ENCODE measurements at places on chromosomes 3 and 15.

GRCh38 chr15:58332676-58333400 is 99.0 kb upstream of the LIPC start:
- no peak for DNase-seq

DNA sequence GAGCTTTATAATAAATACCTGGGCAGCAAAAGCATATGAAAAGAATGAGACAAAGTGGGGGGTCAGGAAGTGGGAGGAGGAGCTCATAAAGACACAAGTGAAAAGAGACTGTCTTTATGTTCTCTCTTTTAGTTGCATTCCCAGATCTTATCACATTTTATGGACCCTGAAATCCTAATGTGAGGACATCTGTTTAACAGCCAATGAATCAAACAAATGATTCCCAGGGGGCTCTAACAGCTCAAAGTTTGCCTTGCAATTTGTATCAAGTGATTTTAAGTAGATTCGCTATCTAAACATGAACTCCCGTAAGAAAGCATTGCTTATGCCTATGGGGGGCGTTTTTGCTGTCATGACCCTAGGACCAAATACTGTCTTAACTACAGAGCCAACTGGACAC is 332.3 kb upstream of the CNTN4 start:
- DNase-seq = peak; percentile 77

- DNase-seq = no peak
These were observed 185.2 kb downstream of the SHOX2 start for GRCh38 chr3:157920822-157921700.

GRCh38 chr3:6739288-6739687 is 121.6 kb upstream of the GRM7 start:
- no peak for DNase-seq

DNA sequence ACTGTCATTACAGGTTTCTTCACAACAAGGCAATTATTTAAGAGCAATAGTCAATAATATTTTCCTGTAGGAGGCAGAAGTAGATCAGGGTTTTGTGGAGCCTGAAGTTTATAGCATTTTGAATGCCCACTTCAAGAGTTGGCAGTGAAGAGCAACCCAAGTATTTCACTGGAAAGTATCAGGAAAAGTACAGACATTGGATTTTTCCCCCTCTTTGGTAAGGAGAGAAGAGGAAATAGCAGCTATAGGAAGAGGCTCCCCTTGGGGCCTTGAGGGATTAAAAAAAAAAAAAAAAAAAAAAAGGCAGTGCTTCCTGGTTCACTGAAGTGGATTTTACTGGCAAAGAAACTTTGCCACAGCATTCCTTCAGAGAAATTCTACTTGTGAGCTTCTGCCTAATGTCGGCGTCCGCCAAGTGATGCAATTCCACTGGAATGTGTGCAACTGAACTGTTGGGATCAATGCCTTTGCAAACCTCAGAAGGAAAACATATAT is 5.7 kb upstream of the CNTN6 start:
- peak; percentile 80 for DNase-seq

DNA sequence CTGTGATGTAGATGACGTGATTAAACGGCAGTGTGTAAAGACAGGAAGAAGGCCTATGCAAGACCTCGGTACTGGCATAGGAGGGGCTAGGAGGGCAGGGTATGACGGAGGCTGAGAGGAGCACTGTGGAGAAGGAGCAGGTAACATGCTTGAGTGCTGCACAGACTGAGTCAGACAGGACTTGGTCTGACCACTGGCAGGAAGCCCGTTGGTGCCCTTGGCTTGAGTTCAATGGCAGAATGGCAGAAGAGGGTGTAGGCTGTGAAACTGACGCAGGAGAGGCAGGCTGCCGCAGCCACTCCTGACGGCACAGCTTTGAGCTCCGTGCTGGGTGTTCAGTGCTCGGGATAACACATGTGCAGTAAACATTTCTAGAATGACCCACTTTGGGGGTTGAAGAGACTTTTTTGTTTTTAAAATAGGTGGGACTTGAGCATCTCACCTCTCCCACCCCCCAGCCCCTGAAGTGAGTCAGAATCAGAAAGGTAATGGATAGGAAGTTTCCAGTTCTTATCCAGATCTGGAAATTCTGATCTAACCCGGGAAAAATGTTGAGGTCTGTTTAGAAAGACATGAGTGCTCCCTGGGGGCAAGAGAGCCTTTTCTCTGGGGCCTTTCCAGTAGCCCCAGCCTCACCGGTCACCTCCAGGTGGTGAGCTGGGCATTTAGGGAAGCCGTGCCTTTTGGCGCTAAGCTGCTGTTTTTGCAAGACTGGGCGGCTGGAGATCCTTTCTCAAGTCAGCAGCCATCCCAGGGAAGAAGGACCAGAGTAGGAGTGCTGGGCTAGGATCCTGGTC is 126.4 kb downstream of the RPLP1 start:
- no peak for DNase-seq

GRCh38 chr15:23642413-23643044 is 5.1 kb downstream of the MAGEL2 start:
- DNase-seq = no peak

- no peak for DNase-seq
These were observed 48.2 kb upstream of the STAC start for GRCh38 chr3:36332139-36332538.

DNA sequence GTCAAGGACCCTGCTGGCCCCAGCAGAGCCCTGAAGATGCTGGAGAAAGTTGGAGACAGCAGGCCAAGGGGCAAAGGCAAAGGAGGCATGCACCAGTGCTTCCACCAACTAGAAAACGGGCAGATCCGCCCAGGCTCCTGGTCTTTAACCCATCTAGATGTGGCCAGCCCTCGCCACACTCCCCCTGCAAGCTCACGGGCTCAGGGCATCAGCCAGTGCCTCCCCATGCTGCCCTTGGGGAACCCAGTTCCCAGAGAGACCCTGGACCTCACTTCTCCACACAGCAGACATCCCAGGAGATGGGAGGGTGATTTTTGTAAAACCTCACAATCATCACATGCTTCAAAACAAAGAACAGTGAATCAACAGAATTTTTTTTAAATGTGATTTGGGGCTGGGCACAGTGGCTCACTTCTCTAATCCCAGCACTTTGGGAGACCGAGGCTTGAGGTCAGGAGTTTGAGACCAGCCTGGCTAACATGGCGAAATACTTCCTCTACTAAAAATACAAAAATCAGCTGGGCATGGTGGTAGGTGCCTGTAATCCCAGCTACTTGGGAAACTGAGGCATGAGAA is 24.5 kb downstream of the CYFIP1 start:
- DNase-seq = no peak

GRCh38 chr3:26312816-26313215 is 309.8 kb upstream of the LRRC3B start:
- no peak for DNase-seq

- no peak for DNase-seq
These were observed 1.7 kb upstream of the PSTPIP1 start for GRCh38 chr15:76993114-76993725.

DNA sequence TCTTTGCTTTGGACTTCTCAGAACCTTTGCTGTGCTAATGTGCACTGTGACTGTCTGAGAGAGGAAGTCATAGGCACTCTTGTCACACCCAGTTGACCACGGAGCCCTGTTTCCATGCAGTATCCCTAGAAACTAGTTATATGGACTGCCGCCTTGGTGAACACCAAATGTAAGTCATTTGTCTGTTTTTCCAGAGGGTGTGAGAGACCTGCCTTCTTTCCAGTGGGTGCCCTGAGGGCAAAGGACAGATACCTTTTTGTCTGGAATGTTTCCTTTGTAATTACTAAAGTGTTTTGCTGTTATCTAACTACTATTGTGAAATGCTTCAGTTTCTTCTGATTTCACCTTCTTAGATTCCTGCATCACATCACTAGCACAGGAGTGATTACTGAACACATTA is 91.8 kb downstream of the LARS2 start:
- no peak for DNase-seq

- DNase-seq = no peak
These were observed 1346.1 kb upstream of the EPHA6 start for GRCh38 chr3:95468331-95468730.

GRCh38 chr3:194269610-194270145 is 81.5 kb downstream of the CPN2 start:
- no peak for DNase-seq

GRCh38 chr3:180590396-180590795 is 11.6 kb upstream of the TTC14 start:
- no peak for DNase-seq

- no peak for DNase-seq
These were observed 420.1 kb upstream of the MCTP2 start for GRCh38 chr15:93811305-93811704.

GRCh38 chr15:56736308-56736707 is 3.0 kb upstream of the ZNF280D start:
- DNase-seq = no peak

GRCh38 chr3:30638685-30639412 is 32.4 kb downstream of the TGFBR2 start:
- no peak for DNase-seq

DNA sequence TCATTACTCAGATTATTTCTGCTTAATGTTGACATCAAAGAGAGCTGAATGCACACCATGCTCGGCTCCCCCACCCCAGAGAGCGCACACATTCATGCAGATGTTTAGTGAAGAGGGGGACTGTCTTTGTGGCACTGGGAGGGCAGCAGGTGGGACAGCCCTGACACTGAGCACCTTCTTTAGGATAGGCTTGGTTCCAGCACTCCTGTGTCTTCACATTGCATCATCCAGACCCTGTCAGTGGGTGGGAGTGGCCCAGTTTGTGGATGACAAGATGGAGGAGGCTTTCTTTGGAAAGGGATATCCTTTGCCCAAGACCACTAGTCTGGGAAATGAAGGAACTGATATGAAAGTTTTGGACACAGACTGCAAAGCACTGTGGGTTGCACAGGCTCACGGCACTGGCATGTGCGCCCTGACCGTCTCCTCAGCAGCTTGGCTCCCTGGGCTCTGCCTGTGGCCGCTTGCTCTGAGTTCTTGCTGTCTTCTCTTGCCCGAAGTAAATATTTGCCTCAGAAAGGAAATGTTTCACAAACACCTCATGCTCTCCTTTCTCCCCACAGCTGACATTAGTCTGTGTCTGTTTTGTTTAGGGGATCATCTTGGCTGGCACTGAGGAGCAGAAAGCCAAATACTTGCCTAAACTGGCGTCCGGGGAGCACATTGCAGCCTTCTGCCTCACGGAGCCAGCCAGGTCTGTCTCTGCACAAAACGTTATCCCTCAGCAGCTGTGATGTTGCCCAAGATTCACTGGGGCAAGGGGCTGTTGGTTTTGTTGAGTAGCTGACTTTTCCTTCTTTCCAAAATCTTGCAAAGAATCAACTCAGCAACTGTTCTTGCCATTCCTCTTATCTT is 16.6 kb downstream of the ACAD9 start:
- no peak for DNase-seq

- no peak for DNase-seq
These were observed 18.8 kb downstream of the PPP1R2 start for GRCh38 chr3:195524171-195524896.

DNA sequence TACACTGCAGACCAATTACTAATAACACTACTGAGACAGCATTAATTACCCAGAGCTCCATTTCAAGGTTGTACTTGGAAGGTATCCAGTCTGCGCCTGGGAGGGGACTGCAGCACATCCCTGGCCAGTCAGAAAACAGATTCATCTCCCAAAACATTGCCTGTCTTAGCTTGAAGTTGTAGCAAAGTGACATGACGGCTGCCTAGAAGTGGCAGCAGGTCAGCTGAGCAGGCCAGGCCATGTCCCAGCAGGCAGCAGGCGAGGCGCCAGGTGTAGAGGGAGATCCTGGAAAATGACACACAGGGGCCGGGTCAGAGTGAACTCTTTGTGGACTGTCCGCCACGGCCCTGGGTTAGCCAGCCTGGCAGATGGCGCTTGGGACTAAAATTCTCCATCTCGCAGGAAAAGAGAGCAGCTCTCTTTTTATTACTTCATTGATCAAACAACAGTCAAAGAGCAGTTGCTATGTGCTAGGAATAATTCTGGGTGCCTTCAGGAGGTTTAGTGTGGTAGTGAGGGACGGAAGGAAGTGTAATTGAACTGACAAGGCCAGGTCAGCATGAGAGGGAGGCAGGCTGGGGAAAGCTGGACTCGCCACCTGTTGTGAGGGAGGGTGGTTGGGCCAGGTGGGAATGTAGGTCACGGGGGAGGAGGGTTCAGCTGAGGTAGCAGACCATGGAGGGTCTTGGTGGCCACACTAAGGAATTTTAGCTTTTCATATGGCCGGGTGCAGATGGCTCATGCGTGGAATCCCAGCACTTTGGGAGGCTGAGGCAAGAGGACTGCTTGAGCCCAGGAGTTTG is 1.3 kb upstream of the MAP6D1 start:
- DNase-seq = no peak

DNA sequence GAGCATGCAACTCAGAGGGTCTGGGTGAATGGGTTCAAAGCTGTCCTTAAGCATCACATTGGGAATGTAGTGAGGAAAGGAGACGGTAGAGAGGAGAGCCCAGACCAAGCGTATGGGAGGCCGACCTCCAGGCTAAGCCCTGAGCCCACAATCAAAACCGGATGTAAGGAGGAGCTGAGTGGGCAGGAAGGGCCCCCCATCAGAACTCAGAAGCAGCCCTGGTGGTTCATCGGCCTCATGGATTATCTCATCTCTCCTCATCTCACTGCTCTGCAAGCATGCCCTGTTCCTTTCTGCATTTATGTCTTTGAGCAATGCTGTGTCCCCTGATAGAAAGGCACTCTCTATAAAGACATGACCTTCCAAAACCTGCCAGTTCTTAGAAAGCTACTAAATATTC is 6.2 kb downstream of the HDC start:
- no peak for DNase-seq

- peak; percentile 26 for DNase-seq
These were observed 452.8 kb downstream of the FOXP1 start for GRCh38 chr3:71130471-71131374.

DNA sequence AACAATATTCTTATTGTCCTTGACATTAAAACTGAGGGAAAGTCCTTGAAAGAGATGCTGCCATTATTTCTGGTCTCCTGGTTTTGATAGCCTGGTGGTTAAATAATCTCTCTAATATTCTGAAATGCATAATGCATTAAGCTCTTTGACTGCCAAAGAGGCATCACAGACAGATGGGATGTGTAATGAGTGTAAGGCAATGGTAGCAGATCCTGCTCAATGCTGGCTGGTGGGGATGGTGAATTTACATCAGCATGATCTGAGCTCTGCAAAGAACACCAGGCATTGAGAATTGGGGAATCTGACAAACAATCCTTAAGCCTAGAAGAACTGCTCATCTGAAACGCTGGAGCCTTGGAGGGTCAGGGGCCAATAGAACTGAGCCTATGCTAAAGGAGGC is 528.6 kb upstream of the LMCD1 start:
- DNase-seq = no peak

DNA sequence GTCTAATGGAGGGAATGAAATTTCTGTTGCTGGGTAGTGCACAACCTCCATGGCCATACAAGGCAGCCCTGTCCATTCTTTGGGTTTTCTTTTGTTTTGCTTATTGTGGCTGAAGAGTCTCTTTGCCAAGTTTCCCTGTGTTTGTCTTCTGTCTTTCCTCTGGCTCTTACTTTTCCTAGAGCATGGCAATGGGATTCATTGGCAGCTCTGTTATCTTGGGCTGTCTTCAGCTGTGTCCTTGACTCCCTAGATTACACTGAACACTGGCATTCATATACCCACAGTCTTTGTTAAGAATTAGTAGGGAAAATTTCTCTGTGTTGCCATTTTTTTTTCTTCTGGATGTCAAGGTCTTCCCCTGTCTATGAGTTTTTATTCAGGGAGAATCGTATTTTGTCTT is 16.1 kb upstream of the DCBLD2 start:
- DNase-seq = no peak

GRCh38 chr15:63191895-63192618 is 2.7 kb downstream of the RAB8B start:
- DNase-seq = no peak

- DNase-seq = no peak
These were observed 95.3 kb downstream of the ITPR1 start for GRCh38 chr3:4588466-4588865.

GRCh38 chr15:90957031-90957790 is 2.5 kb downstream of the RCCD1 start:
- no peak for DNase-seq
